Stimulated activated CD8-positive, alpha-beta memory T cell treated with anti-CD3 and anti-CD28 coated beads, Interleukin-7, amount 100 ng/mL, for 1 hour (primary cell): ENCODE measurements at places on chromosomes 5 and 9.

DNA sequence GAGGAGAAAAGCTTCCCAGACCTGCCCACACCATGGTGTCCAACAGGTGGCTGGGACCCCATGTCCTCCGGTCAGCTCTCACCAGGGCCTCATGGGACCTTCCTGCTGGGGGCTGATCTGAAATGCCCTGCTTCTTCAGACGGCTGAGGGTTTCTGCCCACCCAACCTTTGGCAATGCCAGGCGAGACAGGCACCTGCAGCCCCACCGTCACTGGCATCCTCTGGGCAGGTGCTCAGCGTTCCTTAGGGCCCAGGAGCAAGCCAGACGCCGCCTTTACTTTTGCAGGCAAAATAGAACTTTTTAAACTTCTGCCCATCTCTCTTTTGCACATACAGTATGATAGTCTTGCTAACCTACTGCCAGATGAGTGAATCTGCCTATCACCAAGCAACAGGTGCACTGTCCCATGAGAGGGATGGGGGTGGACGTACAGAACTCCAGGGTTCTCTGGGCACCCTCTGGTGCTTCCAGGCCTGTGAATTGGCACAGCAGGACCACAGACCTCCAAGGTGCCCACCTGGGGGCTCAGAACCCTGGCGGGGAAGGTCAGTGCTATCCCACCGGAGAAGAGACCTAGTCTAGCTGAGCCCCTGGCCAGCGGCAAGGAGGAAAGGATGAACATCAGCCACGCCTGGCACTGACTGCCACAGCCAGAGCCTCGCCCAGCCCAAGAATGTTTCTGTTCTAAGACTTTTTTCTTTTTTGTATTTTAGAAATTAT, 7.5 kb downstream of the OBP2B start:
- no peak for DNase-seq

GRCh38 chr5:79820648-79821047, 131.0 kb downstream of the CMYA5 start:
- no peak for DNase-seq

GRCh38 chr5:81717860-81718259, 33.0 kb downstream of the SSBP2 start:
- DNase-seq, result no peak

DNA sequence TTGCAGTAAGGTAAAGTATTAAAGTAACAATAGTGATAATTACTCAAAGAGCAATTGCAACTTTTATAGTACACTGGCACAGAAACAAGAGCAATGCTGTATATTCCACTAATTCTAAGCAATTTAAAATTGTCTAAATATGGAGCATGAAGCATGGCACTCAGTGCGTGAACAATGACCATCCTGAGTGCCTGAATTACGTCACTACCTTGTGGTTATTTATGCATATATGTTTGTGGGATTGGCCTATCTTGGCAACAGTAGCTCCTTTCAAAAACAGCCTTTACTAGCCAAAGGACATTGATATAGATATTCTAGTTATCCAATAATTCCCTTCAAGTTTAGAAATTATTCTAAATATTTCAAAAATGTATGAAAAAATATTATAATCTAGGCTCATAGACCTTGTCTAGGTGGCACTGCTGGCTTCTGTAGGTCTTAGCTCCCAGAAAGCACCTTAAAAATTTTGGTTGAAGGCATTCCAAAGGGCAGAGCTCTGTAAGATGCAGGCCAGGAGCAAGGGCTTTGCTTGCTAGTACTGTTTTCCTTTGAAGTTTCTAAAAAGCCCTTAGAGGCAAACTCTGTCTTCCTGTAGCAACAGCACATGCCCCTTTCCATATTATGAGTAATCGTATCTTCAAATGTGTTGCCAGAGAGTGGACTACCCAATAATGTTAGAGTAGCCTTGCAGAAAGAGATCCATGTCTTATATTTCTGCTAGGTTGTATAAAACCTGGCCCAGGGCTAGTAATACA, 719.3 kb downstream of the NR2F1-AS1 start:
- no peak for DNase-seq

- DNase-seq, result no peak
Observed at GRCh38 chr5:36734422-36734821, 128.0 kb downstream of the SLC1A3 start.

DNA sequence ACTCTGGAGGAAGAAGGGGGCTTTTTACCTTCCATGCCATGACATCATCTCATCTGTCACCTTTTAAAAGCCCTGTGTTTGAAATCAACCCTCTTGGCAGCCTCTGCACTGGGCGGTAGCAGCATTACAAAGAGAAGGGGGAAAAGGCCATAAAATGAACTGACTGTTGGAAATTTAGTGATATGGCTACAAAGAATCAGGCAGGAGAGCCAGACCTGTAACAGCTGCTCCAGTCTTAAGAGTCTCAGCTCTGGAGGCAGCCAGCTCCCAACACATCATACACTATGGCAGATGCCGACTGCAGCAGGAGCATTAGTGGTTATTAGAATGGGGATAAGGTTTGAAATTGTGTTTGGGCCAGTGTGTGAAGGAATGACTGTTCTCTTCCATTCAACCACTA, 257.5 kb downstream of the DMAC1 start:
- DNase-seq, result no peak

DNA sequence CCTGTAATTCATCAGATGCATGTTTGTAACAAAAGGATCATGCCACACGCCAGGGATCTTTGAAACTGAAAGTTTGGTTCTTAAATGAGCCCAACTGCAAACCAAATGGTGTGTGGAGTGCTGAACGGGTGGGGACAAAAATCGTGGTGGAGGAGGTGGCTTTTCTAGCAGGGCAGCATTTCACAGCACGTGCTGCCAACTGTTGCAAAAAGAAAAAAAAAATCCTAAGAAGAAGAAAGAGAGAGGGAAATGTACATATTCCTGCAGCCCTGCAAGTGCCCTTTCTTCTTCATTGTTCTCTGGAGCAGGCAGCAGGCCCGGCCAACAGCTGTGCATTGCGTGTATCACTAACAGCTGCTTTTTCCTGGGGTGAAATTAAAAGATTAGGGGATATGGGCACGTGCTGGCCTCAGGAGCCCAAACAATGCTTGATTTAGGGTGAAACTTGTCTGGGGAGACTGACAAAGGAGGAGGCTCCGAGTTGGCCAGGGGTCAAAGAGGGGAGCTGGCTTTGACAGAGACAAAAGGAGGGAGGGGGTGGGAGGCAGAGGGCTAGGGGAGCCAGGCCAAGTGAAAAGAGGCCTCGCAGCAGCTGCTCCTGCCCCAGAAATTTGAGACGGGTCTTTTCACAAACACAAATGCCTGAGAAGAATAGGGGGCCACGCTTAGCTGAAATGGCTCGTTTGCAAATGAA, 73.0 kb downstream of the GADD45G start:
- DNase-seq, result no peak

DNA sequence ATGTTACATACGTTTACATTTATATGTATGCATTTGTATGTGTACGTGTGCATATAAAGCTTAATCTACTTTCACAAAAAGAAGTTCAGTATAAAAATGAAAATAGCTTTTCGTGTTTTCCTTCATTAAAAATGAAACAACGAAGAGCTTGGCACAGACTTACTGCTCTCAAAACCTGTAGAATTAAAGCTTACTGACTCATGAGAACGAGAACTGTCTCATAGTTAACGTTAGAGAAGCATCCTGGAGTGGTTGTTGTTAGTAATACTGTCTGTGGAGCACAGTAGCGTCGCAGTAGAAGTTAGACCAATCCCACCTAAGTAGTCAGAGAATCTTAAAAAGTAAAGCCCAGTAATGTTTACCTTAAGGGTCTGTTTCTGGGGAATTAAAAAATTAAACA, 1.3 kb downstream of the MAT2B start:
- DNase-seq, result no peak
